Muscle of leg (tissue), 16 donors: ENCODE measurements at places on chromosomes 4 and X.

- DNase-seq, result peak; percentile 29
These were observed 905 bp downstream of the NSUN7 start for GRCh38 chr4:40750461-40751258.

- no peak for DNase-seq
These were observed 28.5 kb upstream of the FRG1 start for GRCh38 chr4:189912170-189912569.

DNA sequence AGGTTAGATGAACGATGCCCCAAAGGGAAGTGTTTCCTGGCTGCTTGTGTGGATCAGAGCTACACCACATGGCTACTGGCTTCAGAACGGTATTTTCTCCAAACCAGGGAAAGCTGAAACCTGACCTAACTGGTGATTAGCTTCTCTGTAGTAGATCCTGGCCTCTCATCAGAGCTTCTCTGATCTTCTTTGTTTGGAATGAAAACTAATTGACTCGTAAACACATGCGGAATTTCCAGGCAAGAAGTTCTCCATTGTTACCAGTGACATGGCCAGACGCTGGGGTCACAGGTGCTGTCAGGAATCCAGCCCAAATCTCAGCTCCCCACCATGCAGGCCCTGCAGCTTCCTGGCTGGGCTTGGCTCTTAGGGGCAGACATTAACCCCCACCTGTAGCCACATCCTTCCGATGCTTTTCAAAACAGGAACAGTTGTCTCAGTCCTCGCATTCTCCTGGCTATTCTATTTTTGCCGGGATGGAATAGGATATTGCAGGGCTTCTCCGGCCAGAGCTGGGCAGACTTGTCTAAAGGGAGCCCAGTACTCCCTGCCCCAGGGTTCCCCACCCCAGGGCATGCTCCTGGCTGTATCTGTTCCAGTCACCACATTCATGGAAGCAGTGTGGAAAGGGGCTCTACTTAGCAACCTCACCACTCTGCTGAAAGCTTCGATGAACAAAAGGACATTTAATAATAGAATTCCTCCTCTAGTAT lies 305.4 kb upstream of the F9 start:
- DNase-seq, result peak; percentile 21

DNA sequence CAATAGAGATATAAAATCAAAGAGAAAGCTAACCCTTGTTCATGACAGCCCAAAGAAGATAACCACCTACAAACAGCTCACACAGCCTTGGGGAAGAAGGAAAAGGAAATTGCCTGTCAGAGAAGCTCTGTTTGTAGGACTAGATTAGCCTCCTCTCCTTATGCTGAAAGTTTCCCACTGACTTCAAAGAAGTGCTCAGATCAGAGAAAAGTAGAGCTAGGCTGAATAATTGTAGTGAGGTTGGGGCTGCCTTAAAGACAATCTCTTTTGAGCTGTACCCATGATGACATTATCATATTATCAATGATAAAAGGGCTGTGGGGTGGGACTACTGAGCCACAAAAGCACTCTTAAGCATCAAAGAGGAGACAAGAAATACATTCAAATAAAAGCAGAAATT lies 223.0 kb upstream of the GALNT7 start:
- no peak for DNase-seq

GRCh38 chrX:38183596-38183995 lies 37.1 kb downstream of the SRPX start:
- peak; percentile 84 for DNase-seq

- DNase-seq, result peak; percentile 90
These were observed 916 bp downstream of the MXRA5 start for GRCh38 chrX:3345281-3346191.

DNA sequence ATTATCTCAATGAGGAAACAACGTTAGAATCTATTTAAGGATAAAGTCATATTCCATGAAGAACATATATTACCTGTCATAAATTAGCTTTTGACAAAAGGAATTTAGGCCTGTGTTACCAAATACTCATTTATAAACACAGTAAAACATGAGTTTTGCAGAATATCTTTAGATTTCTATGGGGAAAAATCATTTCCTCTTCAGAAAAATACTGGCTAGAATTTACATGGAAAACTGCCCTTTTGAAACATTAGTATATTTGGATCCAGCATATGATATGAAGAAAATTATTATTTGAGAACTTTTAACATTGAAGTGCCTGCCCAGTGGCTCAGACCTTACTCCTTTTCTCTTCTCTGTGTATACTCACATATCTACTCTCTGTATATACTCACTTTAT lies 131.4 kb upstream of the NEIL3 start:
- DNase-seq, result peak; percentile 68

GRCh38 chrX:51496501-51497291 lies at the start of gene NUDT11:
TSS of gene NUDT11 (minus strand) at chrX:51496592. CDS start at chrX:51496444, 148 bp downstream.
- peak; percentile 85 for DNase-seq

DNA sequence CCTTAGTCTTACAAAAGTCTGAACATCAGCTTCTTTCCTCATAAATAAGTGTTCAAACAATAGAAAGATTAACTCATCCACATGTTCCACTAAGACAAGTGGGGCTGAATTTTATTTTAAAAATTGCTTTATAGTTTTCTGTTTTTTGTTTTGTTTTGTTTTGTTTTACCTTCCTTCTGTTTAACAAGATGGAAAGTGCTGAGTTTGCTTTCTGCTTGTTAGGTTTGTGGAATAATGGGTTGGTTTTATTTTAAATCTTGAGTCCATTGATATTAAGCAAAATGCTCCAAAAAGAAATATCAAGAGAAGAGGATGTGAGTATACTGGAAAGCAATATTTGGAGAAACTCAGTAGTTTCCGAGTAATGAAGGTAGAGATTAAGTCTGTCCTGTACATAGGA lies 458.7 kb downstream of the FAT4 start:
- no peak for DNase-seq

GRCh38 chr4:165115301-165115700 lies 2.6 kb upstream of the TMEM192 start:
- no peak for DNase-seq

GRCh38 chr4:80967346-80967745 lies 63.2 kb upstream of the BMP3 start:
- no peak for DNase-seq

DNA sequence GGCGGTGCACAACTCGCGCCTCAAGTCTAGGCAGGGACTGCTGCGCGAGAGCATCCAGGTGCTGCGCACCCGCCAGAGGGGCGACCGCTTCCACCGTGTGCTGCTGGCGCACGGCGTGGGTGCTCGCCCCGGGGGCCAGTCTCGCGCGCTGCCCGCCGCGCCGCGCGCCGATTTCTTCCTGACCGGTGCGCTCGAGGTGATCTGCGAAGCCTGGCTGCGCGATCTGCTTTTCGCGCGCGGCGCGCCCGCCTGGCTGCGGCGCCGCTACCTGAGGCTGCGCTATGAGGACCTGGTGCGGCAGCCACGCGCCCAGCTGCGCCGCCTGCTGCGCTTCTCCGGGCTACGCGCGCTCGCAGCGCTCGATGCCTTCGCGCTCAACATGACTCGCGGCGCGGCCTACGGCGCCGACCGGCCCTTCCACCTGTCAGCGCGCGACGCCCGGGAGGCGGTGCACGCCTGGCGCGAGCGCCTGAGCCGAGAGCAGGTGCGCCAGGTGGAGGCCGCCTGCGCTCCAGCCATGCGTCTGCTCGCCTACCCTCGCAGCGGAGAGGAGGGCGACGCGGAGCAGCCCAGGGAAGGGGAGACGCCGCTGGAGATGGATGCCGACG lies 1.3 kb downstream of the CHST7 start:
- DNase-seq, result no peak
